ENCODE measurements at places on chromosomes 16 and 17.

- DNase-seq: no peak
These were observed 11.8 kb upstream of the TMEM98 start for GRCh38 chr17:32916134-32916533.

DNA sequence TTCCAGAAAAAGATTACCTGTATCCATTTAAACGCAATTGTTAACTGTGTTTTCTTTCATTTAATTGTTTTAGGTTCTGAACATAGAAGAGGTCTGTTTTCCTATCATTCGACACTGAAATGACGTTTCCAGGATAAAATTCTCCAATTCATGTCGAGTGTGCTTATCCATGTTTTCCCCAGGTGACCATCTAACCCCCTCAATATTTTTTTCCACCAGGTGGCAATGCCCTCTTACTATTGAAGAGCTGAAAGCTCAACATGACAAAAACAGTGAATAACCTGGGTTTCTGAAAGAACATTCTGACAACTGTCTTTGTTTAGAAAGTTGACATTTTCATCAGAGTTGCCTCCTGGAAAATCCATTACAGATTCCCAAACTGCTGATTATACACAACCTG, 948.7 kb downstream of the KCNJ2 start:
- no peak for DNase-seq

DNA sequence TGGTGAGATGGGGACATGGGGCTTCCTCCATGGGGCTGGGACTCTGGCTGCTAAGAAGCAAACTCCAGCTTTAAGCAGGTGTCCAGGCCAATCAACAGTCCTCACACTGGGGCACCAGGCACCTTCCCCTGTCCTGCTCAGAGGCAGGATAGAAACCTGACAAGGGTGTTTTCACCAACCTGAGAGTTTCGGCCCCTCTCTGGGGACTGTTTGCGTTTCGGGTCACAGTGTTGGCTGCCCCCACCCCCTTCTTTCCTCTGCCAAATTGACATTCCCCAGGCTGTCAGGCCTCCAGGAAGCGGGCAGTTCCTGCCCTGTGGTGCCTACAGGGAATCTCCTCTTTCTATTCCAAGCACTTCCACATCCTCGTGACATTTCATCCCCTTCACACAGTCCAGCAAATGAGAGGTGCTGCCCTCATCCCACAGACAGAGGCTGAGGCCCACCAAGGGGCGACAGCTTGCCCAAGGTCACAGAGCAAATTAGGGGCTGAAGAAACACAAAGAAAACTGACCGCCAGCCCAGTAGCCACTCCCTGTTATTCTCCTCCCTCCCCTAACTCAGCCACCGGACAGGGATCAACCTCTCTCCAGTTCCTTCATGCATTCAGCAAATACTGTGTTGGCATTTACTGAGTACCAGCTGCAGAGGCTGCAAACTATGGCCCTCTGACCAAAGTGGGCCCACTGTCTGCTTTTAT, 38.0 kb downstream of the MMP15 start:
- DNase-seq: no peak

DNA sequence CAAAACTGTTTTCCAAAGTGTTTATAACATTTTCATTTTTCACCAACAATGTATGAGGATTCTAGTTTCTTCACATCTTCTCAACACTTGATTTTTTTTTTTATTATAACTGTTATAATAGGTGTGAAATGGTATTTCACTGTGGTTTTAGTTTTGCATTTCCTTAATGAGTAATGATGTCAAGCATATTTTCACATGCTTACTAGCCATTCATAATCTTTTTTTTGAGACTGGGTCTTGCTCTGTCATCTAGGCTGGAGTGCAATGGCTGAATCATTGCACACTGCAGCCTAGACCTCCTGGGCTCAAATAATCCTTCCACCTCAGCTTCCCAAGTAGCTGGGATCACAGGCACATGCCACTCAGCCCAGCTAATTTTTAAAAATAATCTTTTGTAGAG, 65.1 kb downstream of the EFCAB13 start:
- no peak for DNase-seq

GRCh38 chr16:89615596-89616090, 2.2 kb downstream of the DPEP1 start:
- DNase-seq: no peak

DNA sequence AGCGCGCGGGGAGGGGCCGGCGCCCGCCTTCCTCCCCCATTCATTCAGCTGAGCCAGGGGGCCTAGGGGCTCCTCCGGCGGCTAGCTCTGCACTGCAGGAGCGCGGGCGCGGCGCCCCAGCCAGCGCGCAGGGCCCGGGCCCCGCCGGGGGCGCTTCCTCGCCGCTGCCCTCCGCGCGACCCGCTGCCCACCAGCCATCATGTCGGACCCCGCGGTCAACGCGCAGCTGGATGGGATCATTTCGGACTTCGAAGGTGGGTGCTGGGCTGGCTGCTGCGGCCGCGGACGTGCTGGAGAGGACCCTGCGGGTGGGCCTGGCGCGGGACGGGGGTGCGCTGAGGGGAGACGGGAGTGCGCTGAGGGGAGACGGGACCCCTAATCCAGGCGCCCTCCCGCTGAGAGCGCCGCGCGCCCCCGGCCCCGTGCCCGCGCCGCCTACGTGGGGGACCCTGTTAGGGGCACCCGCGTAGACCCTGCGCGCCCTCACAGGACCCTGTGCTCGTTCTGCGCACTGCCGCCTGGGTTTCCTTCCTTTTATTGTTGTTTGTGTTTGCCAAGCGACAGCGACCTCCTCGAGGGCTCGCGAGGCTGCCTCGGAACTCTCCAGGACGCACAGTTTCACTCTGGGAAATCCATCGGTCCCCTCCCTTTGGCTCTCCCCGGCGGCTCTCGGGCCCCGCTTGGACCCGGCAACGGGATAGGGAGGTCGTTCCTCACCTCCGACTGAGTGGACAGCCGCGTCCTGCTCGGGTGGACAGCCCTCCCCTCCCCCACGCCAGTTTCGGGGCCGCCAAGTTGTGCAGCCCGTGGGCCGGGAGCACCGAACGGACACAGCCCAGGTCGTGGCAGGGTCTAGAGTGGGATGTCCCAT, 232.8 kb downstream of the SEC14L1 start:
- DNase-seq: no peak

DNA sequence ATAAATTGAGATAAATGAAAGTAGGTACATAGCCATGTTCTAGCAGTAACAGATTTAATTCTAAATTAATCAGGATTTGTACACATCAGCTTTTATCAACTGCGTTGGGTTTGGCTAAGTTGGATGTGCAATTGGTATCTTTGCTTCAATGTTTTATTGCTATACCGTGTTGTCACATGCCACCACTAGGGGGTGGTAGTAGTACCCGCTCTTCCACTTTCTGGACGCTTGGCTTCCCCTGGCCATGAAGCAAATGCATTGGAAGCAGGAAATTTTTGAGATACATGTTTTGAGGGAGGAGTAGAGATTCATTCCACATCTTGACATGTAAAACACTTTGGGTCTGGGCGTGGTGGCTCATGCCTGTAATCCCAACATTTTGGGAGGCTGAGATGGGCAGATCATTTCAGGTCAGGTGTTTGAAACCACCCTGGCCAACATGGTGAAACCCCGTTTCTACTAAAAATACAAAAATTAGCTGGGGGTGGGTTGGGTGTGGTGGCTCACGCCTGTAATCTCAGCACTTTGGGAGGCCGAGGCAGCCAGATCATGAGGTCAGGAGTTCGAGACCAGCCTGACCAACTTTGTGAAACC, 58.6 kb downstream of the EMP2 start:
- peak; percentile 51 for DNase-seq

- DNase-seq: no peak
These were observed 113.6 kb downstream of the RAP1GAP2 start for GRCh38 chr17:2909846-2910234.

DNA sequence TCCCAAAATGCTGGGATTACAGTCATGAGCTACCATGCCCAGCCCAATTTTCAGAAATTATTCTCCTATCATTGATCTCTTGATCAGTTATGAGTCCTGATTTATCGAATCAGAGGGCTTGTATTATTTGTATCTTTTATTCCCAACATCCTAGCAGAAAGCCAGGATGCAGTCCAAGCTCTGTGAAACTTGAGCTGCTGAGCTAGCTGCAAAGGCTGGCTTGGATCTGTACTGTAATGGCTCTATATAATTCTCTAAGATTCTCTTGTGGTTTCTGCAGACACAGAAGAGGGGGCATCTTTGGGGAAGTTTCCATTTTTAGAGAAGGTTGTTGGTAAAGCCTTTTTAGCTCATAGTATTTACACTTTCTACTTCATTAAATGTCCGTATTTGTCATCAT, 227.1 kb downstream of the MAP2K4 start:
- no peak for DNase-seq

GRCh38 chr16:4682084-4682591, 11.2 kb upstream of the NUDT16L1 start:
- DNase-seq: no peak

DNA sequence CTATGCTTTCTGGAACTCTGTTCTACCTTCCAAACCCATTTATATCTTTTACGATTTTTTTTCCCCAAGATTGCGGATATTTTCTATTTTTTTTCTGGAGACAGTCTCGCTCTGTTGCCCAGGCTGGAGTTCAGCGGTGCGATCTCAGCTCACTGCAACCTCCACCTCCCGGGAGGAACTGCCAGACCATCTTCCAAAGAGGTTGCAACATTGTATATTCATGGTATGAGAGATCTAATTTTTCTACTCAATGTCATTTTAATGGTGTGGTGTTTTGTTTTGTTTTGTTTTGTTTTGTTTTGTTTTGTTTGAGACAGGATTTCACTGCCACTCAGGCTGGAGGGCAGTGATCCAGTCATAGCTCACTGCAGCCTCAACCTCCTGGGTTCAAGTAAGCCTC, 8.5 kb upstream of the BMERB1 start:
- DNase-seq: no peak

DNA sequence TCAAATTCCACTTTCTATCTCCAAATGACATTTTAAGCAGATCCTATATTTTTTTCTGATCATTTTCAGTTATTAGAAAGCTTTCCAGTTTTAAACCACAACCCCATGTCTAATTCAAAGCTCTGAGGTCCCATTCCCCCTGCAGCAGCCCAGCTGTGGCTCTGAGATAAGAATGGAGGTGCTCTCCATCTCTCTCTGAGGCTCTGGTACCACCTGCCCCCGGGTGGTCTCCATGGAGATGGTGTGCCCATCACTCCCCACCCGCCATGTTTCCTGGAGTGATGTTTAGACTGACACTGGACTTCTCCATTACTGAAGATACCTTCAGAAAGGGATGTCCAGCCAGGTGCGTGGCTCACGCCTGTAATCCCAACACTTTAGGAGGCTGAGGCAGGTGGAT, 68.1 kb upstream of the SEC14L1 start:
- no peak for DNase-seq

DNA sequence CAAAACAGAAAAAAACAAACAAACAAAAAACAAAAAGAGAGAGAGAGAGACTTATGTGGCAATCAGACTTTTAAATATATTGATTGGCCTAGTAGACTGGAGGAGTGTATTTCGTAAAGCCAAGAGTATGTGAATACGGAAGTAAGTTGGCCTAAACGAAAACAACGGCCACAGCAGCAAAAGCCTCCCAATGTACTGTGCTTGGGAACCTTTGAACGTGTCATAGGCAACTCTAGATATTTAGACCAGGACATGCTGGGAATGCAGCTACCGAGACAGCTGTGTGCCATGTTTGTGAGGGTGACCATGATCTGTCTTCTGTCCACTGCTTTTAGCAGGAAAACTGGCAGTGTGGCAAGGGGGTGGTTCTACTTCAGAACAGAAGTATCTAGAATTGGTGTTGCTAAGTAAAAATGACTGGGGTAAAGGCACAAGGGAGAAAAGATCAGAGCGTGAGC, 7.4 kb downstream of the MAF start:
- no peak for DNase-seq

DNA sequence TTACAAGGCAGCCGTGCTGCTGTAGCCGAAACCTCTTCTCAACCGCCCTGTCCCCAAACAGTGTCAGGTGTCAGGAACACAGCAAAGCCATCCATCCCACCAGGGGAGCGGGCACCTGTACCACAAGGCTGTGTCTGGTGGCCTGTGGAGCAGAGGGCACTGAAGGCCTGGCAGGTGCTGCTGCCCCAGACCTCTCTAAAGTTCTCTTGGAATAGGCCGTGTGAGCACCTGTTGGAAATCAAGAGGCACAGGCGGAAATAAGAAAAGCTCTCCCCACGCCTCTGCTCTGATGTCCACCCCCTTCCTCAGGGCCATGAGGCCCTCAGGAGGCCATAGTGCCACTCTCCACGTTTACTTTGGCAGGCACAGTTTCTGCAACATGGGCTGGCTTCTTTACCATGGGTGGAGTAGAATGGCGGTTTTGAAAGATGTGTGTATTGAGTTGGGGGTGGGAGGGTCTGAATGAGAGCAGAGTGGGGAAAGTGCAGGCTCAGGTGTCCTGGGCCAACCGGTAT, 99.9 kb upstream of the ZNF750 start:
- no peak for DNase-seq

DNA sequence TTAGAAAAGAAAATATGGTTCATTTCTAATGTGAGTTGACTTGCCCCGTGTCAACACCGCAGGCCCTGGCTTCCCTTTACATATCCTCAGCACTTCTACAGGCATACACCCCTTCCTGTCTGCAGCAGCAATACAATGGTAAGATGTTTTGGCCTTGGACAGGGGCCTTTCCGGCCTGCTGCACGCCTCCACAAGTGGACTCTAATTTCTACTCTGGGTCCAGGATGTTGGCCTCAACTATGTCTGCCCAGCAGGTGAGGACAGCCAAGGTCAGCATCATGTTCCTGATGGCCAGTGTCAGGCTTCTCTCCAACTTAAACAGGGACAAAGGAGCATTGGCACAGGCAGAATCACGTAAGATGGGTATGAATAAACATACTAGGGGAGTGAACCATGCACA, 11.0 kb downstream of the C17orf67 start:
- peak; percentile 36 for DNase-seq

GRCh38 chr17:41967141-41967920, 736 bp downstream of the CNP start:
- DNase-seq: no peak

DNA sequence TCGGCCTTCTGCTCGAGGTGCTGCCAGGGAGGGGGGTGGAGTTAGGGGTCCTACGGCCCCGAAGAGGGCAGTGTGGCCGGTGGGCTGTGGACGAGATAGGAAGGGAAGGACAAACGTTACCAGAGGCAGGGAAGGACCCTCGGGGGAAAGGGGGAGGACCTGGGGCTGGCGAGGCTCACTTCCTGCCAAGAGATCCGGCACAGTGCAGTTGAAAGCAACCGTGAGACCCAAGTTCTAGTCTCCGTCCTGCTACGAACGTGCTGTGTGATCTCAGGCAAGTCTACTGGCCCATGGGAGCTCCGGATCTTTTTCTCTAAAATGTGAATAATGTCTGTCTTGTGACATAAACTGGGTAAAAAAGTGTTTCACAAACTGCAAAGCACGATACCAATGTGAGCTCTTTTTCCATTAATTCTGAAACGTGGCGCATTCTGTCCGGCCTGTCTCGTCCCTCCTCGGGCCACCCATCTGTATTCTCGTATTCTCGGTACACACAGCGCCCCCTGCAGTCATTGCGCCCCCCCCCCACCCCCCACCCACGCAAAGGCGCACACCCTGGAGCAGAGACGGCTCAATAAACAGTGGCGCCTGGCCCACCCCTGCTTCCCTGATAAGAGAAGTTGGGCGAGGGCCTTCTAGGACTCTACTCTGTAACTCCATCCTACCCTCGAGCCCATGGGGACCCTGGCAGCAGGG, 8.8 kb downstream of the CYGB start:
- DNase-seq: peak; percentile 88
